ENCODE measurements at places on chromosomes 3 and 15. TPM values are rescaled to one million over a fixed set of nuclear protein-coding genes. Genes with fewer than 3 reads are reported as not detected.

The MAP4 gene
- total RNA-seq = 467 TPM

The EPHA6 gene
- 2.8 TPM for total RNA-seq

The WNT5A gene
- 10.6 TPM for total RNA-seq

The COLQ gene
- 10.7 TPM for total RNA-seq

The C3orf85 gene
- not detected for total RNA-seq

The MASP1 gene
- total RNA-seq = 3.8 TPM

The ELP6 gene
- total RNA-seq = 19.7 TPM

The AHSG gene
- total RNA-seq = not detected

The RYR3 gene
- total RNA-seq = 23.1 TPM

The MAPKAPK3 gene
- 24.8 TPM for total RNA-seq

The EXD1 gene
- not detected for total RNA-seq

The ZNF660 gene
- total RNA-seq = 11.5 TPM

The PLA2G4D gene
- total RNA-seq = not detected

The GUCA1C gene
- not detected for total RNA-seq

The ADAMTSL3 gene
- total RNA-seq = 74.5 TPM

The STRIT1 gene
- total RNA-seq = not detected

The UNC45A gene
- total RNA-seq = 90.1 TPM

The POPDC2 gene
- 11.5 TPM for total RNA-seq

The FOXL2NB gene
- total RNA-seq = not detected

The PLA1A gene
- total RNA-seq = 5.7 TPM

The GPR171 gene
- total RNA-seq = 1.2 TPM

The LRTM1 gene
- total RNA-seq = not detected

The PRSS50 gene
- total RNA-seq = not detected

The VEPH1 gene
- total RNA-seq = not detected

The TRAT1 gene
- 1.3 TPM for total RNA-seq

The C2CD4B gene
- total RNA-seq = 4.4 TPM

The BOC gene
- 45.1 TPM for total RNA-seq

The CD200R1 gene
- 3.0 TPM for total RNA-seq

The SV2B gene
- 6.4 TPM for total RNA-seq

The SLC26A6 gene
- 33.6 TPM for total RNA-seq

The IL20RB gene
- 2.9 TPM for total RNA-seq

The FANCD2OS gene
- total RNA-seq = not detected

The CHL1 gene
- 7.0 TPM for total RNA-seq

The MNS1 gene
- 3.5 TPM for total RNA-seq

The VPS33B gene
- 13.4 TPM for total RNA-seq

The XXYLT1 gene
- total RNA-seq = 8.6 TPM

The SLC22A13 gene
- total RNA-seq = 1.1 TPM

The ZBED2 gene
- total RNA-seq = not detected

The OIP5 gene
- not detected for total RNA-seq

The UBR1 gene
- 40.6 TPM for total RNA-seq

The PAQR5 gene
- total RNA-seq = 1.9 TPM

The XCR1 gene
- total RNA-seq = 0.26 TPM

The CLDN11 gene
- total RNA-seq = 11.9 TPM

The DAPK2 gene
- total RNA-seq = 6.0 TPM

The SLC15A2 gene
- 1.4 TPM for total RNA-seq

The GRAMD2A gene
- 1.5 TPM for total RNA-seq

The RFTN1 gene
- 119 TPM for total RNA-seq

The FLNB gene
- total RNA-seq = 254 TPM

The KLF15 gene
- 39.9 TPM for total RNA-seq

The TAGLN3 gene
- not detected for total RNA-seq

The RPS27L gene
- total RNA-seq = 150 TPM

The INSYN1 gene
- 12.7 TPM for total RNA-seq

Measured in aorta (tissue), 5 donors.